ENCODE measurements at places on chromosomes 6 and 20.
A peak's percentile ranks its signal among the peaks of the same experiment; 100 is the strongest.

DNA sequence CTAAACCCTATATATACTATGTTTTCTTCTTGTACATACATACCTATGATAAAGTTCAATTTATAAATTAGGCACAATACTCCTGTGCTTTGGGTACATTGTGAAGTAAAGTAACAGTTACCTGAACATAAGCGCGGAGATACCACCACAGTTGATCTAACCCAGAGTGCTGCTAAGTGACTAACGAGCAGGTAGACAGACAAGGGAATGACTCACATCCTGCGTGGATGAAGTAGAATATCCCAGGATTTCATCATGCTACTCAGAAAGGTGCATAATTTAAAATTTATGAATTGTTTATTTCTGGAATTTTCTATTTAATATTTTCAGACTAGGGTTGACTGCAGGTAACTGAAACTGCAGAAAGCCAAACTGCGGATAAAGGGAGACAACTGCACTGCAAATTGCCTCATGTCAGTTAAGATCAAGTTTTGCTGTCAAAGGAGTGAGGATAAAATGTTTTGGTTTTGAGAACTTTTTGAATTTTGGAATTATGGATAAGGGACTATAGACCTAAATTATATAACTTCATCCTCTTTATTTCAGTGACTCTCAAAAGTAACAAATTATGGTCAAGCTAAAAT is 14.4 kb downstream of the MKKS start:
- peak; percentile 84 for DNase-seq

DNA sequence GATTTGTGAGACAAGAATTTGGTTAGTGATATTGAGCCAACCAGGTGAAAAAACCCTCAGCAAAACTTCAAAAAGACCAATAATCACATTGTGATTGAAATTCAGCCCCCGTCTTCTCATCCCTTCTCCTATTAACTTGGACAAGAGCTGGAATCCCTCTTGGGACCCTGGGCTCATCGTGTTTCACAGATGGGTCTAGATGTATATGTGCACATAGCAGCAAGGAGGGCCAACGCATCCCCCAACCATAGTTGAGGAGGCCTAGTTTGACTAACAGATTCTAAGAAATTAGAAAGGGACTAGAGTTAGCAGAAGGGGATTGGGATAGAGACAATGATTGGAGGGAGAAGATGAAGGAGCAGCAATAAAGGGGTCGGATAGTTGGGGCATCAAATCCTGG is 19.8 kb upstream of the LRFN2 start:
- DNase-seq, result no peak

DNA sequence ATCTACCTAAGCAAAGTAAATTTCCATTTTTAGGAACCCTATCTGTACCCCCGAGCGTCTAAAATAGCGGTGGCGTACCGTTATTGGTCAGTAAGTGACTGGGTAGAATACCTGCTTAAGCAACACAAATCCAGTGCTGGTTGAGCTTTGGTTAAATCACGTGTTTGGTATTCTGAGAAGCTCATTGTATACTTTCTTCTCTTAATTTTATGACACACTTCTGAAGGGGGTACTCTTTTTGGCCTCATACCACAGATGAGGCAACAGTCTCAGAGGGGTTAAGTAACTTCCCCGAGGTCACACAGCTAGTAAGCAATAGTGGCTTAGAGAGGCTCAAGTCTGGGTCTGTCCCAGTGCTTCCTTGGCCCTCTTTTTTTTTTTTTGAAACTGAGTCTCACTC is 151.2 kb downstream of the TFAP2C start:
- DNase-seq, result peak; percentile 34

DNA sequence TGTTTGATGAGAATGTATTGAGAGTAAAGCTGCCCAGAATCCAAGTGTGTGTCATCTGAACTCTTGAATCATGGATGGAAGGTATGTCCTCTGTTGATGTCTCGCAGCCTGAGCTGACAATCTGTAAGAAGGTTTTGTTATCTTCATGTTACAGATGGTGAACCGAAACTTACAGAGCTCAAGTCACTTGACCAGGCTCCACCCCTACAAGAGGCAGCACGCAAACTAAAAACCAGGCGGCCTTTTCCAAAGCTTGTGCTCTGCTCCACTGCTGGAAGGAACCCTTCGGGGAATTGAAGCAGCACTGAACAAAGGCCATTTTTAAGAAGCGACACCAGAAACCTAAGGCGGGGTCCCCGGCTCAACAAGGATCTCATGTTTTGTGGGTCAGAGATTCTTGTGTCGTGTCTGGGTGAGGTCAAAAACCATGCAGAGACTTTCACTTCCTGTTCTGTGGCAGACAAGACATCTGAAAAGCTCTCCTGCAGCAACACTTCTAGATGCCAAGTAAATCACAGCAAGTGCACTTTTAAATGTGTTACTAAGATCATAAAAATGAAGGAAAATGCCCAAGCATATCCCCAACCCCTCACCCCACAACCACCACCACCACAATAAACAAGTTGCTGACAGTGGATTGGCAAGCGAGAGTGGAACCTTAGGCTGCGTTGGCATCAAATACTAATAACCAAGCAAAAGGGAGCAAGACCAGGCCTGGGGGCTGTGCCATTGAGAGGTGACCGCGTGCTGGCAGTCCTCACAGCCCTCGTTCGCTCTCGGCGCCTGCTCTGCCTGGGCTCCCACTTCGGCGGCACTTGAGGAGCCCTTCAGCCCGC is 27.3 kb downstream of the NQO2 start:
- no peak for DNase-seq

DNA sequence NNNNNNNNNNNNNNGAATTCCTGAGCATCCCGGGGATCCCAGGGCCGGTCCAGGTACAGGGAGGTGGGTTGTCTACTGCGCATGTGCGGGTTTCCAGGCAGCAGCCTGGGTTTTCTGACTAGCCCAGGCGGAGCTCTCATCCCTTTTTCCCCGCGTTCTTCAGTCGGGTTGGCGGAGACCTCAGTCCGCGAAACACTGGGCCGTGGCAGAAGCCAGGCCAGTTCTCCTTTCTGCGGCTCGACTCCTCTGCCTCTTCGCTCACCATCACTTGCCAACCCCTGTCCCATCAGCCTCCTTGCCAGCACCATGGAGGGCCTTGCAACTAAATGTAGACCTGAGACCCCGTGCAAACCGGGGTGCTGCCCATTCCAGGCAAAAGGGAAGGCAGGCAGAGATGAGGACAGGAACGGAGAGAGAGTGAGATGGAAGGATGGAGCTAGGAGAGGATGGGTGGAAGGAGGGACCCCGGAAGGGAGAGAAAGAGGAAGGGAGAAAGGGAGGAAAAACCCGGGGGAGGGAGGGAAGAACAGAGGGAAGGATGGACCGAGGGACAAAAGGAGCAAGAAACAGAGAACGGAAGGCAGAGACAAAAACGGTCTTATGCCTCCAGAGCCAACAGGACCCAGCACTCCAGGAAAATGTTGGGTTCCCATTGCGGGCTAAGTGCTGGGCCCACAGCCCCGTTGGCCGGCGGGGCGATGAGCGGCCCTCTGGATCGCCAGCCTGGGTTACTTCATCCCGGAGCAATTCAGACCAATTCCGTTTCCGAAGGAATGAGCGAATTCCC is 445.4 kb upstream of the DEFB115 start:
- DNase-seq, result no peak

DNA sequence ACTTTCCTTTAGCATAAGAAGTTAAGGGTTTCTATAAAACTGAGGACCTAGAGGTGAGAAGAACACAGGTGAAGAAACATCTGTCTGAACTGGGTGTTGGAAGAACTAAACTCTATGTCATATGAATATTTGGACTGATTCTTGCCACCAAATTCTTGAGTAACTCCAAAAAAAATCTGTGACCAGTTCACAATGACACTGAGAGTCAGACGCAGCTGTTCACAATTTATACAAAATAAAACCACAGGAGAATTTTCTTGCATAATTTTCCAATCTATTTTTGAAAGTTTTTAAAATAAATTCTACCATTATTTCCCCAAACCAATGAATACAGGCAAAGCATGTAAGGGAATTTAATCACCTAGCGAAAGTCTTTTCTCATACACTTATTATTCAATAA is 148.1 kb upstream of the TCF21 start:
- DNase-seq, result no peak

GRCh38 chr6:14502551-14502950 is 385.0 kb downstream of the CD83 start:
- DNase-seq, result peak; percentile 86

Measured in MCF 10A (cell line).